ENCODE measurements at places on chromosomes 11 and 22. TPM values are rescaled to one million over a fixed set of nuclear protein-coding genes. Genes with fewer than 3 reads are reported as not detected.

GRCh38 chr22:50199829-50200460 is 866 bp upstream of the SELENOO start:
- no peak for DNase-seq

GRCh38 chr22:28250036-28250695 is 331.1 kb upstream of the PITPNB start:
- no peak for DNase-seq

DNA sequence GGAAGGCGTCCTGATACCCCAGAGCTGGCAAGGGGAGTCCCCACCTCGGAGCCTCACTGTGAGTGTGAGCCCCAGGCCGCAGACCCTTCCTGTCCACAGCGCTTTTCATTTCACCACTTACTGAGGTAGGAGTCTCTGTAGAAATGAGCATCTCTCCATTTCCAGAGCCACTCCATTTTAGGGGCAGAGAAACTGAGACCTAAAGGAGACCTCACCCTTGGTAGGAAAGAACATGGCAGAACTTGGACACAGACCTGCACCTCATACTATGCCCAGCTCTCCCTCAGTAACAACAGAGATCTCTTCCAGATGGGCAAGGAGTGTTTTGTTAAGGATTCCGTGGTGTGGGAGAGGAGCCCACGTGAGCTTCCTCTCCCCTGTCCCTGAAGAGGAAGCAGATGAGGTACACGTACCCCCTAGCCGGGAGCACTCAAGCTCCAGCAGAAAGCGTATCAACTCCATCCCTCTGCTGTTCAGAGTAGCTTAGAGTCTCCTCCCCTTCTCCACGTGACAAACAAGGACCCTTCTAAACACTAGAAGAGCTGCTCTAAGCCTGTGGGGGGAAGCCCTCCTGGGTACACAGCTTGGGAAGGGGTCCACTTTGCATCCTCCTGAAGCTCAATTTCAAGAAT is 532 bp upstream of the VSIG2 start:
- DNase-seq: no peak

GRCh38 chr11:9639985-9640384 is 23.9 kb upstream of the SWAP70 start:
- DNase-seq: no peak

DNA sequence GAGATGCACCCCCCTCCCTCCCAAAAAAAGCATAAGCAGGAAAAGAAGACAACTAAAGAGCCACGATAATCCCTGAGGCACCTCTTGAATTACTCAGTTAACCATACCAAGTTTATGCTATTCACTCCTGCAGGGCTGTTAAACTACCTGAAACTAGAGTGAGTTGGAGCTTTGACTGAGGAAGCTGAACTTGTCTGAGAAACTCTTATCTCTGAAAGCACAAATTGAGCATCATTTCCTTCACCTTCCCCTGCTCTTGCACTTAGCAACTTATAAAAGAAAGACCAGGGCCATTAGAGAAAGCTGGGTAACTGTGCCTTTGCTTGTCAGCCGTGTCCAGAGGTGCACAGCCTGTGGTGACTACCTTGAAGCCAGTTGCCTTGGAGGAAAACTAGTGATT is 745.6 kb downstream of the NELL1 start:
- no peak for DNase-seq

DNA sequence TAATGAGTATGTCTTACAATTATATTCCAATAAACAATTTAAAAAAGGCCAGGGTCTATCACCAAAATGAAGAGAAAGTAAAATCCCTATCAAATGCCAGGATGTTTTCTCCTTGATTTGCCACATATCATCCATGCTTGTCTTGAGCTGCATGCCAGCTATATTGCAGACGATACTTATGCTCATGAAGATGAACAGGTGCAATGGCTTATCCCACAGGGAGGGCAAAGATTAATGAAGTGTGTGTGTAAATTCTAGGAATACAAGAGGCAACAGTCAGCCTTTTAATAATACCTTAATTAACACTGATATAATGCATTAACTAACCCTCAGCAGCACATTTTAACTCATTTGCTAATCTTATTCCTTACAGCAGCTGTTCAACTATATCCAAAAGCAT is 850.5 kb downstream of the KCNA4 start:
- DNase-seq: no peak

GRCh38 chr22:36797374-36797773 is 19.5 kb downstream of the PVALB start:
- DNase-seq: no peak

DNA sequence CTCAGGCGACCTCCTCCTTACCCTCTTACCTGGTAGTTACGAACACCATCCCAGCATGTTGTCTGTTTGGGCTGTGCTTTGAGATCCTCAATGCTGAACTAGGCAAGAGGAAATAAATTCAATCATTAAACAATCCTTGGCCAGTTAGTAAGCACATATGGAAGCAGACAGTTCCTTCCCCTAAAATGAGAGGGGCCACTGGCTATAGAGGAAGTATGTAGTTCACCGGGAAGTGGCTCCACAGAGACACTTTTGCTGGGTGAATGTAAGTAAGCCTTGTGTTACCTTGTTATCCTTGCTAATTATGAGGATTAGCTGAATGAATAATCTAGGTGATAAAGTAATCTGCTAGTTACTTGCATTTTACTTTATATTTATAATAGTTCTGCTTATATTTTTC is 2.9 kb downstream of the THYN1 start:
- DNase-seq: no peak

- peak; percentile 26 for DNase-seq
Measured at GRCh38 chr22:50206599-50206998, 5.8 kb downstream of the SELENOO start.

GRCh38 chr11:58494101-58494500 is 13.8 kb downstream of the OR5B21 start:
- DNase-seq: no peak

DNA sequence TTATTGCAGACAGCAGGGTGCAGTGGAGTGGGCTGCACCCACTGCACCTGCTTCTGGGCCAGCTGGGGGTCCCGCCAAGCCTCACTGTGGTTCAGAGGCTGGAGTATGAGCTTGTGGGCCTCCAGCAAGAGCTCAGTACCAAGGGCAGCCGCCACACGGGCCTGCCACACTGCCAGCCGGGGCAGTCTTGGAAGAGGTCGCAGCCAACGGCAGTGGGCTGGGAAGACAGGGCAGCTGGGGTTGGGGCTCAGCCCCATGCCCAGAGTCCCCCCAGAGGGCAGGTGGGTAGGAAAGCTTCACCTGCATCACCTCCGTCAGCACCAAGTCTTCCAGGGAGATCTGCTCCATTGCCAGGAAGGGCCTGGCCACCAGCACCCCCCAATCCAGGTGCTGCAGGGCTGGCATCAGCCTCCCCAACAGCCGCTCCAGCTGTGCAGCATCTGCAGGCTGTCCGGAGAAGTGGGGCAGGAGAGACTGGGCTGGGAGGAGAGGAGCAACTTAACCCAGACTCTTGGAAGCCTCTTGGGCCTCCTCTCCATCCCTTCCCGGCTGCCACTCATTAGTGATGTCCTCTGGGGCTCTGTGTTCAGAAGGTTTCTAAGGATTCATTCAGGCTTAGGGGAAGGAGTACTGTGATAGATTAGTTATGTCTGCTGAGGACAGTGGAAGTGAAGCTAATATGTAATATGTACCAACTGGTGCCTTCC is 1.1 kb upstream of the GSTT4 start:
- DNase-seq: no peak

- DNase-seq: no peak
Measured at GRCh38 chr11:17508306-17508705, 31.7 kb upstream of the ABCC8 start.

DNA sequence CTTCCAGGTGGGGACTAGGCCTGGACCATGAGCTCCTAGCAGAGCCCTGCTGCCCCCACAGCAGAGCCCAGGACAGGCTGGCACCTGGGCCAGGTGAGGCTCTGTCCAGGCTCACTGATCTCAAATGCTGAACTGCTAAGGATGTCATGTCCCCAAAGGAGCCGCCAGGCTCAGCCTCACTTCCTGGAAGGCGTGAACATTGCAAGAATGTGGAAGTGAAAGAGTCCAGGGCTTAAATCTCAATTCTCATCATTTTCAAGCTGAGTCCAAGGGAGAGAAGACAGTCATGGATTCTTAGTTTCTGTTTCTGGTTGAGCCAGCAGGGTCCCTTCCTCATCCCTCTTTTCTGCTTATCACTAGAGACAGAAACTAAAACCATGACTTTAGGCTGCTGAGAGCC is 5.0 kb downstream of the ASCL2 start:
- peak; percentile 58 for DNase-seq

DNA sequence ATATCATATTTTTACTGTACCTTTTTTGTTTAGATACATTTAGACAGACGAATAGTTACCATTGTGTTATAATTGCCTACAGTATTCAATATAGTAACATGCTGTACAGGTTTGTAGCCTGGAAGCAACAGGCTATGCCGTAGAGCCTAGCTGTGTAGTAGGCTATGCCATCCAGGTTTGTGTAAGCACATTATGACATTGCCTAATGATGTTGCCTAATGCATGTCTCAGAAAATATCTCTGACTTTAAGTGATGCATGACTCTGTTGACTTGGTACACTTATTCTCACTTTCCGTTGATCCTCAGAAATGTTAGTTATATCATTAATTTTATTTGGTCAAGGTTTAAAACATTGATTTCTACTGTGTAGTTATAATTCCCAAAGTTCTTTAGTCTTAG is 39.9 kb downstream of the OR2AT4 start:
- DNase-seq: no peak

- no peak for DNase-seq
Measured at GRCh38 chr11:108929241-108929640, 264.4 kb downstream of the DDX10 start.

GRCh38 chr11:60977224-60977623 is 5.7 kb downstream of the CD6 start:
- DNase-seq: no peak

- no peak for DNase-seq
Measured at GRCh38 chr11:108559340-108559739, 34.2 kb downstream of the EXPH5 start.

- DNase-seq: no peak
Measured at GRCh38 chr22:27713461-27713860, 88.1 kb downstream of the MN1 start.

DNA sequence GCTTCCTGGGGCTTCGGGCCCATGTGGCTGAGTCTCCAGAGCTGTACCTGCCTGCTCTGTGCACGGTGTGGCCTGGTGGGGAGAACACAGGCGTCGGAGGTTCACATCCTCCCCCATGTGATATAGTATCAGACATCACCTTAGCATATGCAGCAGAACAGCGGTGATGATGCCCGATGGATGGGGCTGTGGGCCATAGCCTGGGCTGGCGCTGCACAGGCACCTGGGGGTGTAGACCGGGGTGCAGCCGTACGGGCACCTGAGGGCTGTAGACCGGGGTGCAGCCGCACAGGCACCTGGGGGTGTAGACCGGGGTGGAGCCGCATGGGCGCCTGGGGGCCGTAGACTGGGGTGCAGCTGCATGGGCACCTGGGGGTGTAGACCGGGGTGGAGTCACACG is 29.2 kb downstream of the NADSYN1 start:
- no peak for DNase-seq

DNA sequence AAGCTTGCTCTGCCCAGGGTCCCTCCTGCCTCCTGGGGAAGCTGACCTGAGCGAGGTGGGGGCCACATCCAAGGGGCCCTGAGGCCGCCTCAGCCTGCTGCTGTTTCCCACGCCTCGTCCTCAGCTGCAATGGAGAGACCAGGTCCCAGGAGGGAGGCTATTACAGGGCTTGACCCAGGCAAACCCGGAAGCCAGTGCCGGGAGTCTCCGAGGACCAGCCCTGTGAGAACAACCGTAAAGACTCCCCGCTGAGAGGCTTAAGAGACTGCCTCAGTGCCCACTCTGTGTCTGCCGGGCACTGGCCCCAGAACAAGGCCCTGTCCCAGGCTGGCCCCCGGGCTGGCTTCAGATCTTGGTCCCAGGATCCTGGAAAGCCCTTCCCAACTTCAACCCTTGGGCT is 124.3 kb upstream of the FGF3 start:
- DNase-seq: peak; percentile 11

- DNase-seq: no peak
Measured at GRCh38 chr11:78535027-78535426, 39.6 kb downstream of the NARS2 start.

DNA sequence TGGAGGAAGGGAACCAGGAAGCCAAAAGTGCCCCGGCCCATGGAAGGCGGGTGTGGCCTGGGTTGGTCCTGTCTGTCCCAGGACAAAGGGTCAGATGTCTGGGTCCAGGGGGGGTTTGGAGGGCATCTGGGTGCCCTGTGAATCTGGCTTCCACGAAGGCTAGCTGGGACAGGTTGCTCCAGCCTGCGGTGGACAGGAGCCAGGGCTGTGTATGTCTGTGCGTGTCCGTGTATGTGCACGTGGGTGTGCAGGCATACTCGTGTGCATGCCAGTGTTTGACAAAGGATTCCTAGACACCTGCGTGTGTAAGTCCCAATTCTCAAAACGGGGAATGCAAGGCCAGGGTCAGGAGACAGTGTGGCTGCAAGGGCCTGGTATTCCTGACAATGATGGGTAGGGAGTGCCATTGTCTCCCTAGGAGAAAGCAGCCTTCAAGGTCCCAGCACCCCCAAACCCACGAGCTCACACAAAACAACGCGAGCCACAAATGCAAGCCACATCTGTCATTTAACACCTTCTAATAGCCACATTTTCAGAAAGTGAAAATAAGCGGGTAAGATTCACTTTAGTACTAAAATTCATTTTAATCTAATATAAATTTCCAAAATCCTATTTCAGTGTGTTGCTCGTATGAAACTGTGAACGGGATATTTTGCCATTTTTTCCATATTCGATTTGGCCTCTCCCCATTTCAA is 78.4 kb upstream of the WNT7B start:
- peak; percentile 88 for DNase-seq

- no peak for DNase-seq
Measured at GRCh38 chr11:73974604-73975478, 7.8 kb downstream of the UCP2 start.

- no peak for DNase-seq
Measured at GRCh38 chr11:115663790-115664189, 159.6 kb upstream of the CADM1 start.

DNA sequence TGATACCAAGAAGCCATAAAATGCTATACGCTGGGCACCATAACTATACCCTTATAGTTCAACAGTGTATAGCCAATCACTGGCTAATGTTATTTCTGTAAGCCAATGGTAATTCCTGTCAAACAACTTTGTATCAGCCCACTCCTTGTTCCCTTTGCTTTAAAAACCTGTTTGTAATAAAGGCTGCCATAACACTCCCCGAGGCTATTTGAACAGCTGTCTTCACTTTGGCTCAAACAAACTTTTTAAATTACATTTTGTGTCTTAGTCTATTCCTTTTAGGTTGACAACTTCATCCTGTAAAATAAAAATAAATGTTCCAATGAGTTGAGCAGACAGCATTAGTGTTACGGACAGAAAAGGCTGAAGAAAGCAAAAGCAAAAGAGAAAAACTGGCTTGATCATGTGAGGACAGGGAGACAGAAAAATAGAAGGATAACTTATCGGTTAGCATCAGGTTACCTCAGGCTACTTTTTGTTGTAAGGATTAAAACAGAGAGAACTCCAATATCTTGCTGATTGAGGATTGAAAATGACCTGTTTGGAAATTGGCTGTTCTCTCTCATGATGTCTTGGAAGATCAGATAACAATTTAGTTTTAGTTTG is 95.0 kb downstream of the AASDHPPT start:
- no peak for DNase-seq

The IL17REL gene
- total RNA-seq: 0.09 TPM

The LDHAL6A gene
- total RNA-seq: not detected

The LRRC10B gene
- 1.7 TPM for total RNA-seq

The GLB1L3 gene
- total RNA-seq: not detected

The C11orf87 gene
- not detected for total RNA-seq

The TMA7B gene
- total RNA-seq: 0.23 TPM
